ENCODE measurements at places on chromosomes 7 and 10.

DNA sequence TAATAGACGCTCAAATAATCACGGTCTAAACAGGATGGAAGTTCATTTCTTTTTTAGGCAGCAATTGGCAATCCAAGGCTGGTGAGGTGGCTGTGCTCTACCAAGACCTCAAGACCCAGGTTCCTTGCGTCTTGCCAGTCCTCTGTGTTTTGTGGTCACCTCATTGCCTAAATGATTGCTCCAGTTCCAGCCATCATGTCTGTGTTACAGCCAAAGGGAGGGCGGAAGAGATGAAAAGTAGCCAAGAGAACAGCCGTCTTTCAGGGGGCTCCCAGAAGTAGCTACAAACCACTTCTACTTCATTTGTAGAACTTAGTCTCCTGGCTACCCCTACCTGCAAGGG, 19.2 kb upstream of the C10orf67 start:
- no peak for DNase-seq

GRCh38 chr7:123692471-123692877, 36.8 kb downstream of the LMOD2 start:
- DNase-seq, result no peak

GRCh38 chr7:5088906-5089305, 43.2 kb downstream of the RBAK start:
- DNase-seq, result no peak

- DNase-seq, result no peak
Observed at GRCh38 chr7:150940431-150941102, 37.6 kb downstream of the KCNH2 start.

- no peak for DNase-seq
Observed at GRCh38 chr10:61385231-61386001, 67.8 kb downstream of the TMEM26 start.

- no peak for DNase-seq
Observed at GRCh38 chr7:28674359-28674782, 262.1 kb downstream of the CREB5 start.

DNA sequence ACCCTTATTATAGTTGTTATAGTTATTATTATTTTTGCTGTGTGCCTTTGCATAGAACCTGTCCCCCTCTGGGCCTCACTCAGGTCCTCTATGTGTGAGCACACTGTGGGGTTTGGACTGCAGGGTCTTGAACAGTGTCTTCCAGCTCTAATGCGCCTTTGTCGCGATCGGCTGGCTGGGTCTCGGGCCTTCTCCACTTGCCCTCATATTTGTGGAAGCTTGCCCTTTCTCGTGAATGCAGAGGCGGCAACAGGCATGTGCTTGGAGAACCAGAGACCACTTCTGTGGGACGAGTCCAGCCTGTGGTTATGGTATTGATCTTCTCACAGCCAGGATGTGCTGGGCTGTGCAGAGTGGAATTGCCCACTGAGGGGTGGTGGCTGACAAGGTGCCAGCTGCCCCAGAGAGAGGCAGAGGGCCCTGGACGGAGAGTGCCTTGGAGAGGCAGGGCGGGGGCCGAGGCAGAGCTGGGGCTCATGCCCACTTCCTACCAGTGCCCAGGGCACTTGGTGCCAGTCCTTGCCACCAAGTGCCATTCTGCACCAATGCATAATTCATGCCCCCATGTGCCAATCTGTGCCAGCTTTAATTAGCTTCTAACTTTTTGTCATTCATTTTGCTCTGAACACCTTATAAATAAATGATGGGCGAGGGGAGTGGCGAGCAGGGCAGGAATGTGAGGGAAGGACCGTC, 6.8 kb upstream of the CDH23 start:
- no peak for DNase-seq

GRCh38 chr10:79221110-79222051, 125.9 kb upstream of the PPIF start:
- no peak for DNase-seq

GRCh38 chr10:94591461-94592205, 46.0 kb downstream of the HELLS start:
- peak; percentile 29 for DNase-seq

DNA sequence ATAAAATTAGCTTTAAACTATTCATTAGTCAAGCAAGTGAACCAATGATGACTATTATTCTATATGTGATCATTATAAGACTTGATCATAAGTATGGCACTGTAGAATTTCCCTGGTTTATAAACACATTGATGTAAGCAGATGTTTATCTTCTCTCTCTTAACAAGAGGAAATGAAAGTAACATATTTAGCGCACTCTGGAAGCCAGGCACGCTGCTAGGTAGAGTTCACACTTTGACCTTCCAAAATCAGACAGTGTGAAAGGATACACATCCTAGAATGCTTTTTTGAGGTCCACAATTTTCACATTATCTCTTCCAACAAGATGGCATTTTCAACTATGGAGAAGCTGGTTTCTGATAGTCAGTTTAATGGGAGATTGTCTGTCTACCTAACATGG, 529.4 kb upstream of the IGFBP3 start:
- DNase-seq, result no peak

- no peak for DNase-seq
Observed at GRCh38 chr7:111605246-111605645, 43.0 kb upstream of the IMMP2L start.
